ENCODE measurements at places on chromosomes 13 and 19.

DNA sequence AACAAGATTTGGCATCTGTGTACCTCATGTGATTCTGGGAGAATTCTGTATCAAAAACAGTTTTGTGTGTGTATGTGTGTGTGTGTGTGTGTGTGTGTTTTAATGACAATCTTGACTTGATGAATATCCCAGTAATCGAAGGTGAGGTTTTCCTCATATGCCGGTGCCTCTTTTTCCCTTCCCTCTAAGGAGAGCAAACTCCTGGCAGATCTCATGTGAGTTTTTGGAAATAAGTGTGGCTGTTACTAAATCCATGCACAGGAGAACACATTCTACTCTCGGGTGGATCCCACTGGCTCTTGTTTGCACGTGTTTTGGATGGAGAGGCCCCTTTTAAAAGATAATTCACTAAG, 29.0 kb upstream of the CEBPG start:
- DNase-seq = no peak

- DNase-seq = no peak
Measured at GRCh38 chr19:3716147-3716668, 8.0 kb downstream of the TJP3 start.

- no peak for DNase-seq
Measured at GRCh38 chr19:3119693-3120380, 16.0 kb upstream of the GNA15 start.

DNA sequence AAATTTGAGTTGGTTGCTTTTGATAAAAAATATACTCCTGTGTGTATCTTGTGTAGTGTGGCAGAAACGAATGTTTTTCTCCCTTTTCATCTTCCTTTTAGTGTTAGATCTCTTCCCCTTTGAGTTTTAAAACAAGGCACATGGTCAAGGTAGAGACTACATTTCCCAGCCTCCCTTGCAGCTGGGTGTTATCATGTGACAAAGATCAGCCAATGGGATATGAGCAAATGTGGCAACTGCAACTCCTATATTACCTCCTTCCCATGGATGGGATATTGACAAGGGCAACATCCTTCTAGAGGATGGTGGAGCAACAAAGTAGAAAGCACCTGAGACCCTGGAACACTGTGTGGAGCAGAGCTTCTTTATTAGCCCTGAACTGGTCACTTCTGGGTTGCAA, 42.4 kb downstream of the ADGRE3 start:
- DNase-seq = peak; percentile 2

DNA sequence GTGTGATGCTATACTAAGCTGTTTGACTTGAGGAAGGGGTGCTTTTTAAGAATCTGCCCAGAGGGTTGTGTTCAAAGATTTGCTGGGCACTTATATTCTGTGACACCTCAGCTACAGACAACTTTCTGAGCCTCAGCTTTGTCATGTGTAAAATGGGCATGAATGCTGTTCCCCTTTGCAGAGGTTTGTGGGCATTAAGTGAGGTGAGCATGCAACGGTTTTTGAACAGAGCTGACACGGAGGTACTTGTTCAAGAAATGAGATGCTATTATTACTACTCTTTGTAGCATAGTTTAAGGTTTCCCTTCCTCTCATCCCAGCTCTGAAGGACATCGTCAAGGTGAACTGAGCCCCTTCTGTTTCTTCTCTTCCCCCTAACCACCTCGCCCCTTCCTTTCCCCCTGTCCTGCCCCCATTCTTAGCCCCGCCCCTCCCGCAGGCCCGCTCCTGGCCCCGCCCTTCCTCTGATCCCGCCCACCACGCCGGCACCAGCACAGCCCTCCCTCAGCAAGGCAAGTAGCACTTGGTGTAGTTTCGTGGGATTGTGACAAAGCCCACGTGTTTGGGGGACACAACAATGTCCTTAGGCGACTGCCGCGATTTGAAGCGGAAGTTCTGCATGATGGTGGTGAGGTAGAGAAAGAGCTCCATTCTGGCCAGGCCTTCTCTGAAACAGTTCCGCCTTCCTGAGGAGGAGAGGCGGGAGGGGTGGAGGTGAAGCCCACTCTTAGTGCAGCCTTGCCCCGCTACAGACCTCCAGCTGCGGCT, 26.1 kb upstream of the CYP2A7 start:
- DNase-seq = no peak

DNA sequence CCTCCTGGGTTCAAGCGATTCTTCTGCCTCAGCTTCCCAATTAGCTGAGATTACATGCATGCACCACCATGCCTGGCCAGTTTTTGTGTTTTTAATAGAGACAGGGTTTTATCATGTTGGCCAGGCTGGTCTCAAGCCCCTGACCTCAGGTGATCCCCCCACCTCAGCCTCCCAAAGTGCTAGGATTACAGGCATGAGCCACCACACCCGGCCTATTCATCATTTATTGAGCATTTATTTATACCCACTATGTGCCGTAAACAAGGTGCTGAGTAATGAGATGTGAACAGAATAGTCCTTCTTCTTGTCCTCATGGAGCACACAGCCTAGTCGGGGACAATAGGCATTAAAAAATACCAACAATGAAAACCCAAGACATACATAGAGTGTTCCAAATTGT, 25.6 kb downstream of the ACTN4 start:
- DNase-seq = no peak

DNA sequence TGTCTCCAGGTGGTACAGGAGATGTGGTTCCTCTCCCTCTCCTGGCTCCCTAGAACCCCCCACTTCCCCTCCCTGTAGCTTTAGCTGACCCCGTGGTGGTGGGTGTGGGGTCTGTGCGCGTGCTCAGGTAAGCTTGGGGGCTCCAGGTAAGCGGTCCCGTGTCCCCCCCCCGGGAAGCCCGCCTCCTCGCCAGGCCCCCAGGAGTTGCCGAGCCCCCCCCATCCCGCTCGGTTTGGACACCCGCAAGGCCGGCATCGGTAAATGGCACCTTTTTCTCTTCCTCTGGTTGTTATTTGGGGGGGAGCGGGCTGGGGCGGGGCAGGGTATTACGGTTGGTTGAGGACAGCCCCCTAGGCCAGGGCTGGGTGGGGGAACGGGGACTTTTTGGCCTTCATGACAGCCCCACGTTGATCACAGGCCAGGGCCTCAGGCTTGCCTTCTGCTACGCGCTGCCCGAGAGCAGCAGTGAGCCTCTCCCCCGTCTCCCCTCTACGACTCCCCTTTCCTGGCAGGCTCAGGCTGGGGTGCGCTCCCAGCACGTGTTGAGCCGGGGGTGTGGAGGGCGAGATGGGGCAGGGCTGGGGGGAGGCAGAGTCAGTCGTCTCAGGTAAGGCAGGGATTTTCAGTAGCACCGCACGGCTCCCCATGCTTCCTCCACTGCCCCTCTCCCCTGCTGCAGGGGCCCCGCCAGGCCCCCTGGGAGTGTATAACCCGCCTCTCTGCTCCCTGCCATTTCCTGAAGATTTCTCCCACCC, 10.7 kb upstream of the LIN7B start:
- no peak for DNase-seq

GRCh38 chr19:51783372-51783771, 11.6 kb upstream of the FPR3 start:
- no peak for DNase-seq

DNA sequence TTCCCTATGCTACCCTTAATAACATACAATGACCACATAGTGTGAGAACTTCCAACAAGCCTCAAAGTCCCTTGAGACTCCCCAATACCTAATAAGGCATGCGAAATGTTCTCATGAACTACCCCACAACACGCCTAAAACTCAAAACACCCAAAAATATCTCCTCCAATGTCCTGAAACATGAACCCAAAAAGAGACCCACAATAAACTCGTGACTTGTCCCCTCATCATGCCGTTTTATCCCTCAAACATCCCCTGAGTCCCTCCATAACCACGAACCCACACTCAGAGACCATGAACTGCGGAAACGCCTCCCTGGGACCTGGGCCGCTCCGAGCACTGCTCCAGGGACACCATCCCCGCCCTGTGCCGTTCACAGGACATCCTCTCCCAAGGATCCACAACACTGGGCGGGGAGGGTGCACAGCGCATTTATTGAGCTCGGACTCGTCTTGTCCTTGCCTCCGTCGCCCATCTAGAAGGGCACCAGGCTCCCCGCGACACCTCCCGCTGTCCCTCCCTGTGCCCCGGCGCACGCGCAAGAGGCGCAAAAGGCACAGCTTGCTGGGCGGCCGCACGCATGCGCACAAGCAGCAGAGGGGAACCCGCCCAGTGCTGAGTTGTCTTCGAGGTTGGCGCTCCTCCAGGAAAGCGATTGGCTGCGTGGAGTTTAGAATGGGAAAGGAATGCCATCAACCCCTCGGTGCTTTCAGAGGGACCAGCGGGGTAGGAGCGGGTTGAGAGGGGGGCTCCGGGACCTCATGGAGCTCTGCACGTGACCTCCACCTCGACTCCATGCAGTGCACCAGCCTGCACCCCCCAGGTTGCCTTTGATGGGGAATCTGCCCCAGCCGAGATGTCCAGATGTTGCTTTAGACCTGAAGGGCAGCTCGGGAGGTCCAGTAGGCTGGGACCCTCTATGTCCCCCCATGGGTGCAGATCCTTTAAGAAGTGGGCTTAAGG, 8.8 kb downstream of the FXYD3 start:
- DNase-seq = peak; percentile 72

DNA sequence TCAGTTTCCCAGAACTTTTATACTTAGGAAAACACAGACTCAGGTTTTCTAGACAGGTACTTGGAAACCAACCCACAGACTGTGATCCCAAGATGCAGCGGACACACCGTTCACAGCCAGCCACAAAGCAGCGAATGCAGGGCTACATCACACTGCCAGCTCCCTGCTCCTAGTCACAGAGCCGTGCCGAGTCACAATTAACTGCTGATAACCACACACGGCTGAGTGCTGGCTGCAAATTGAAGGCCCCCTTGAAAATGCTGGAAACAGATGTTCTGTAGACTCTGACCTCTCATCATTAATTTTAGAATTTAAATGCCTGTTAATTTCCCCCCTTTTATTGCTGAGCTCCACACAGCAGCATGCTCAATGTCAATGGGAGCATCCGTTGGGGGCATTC, 78.6 kb upstream of the SIAH3 start:
- DNase-seq = no peak

- no peak for DNase-seq
Measured at GRCh38 chr19:7637374-7638256, 705 bp downstream of the STXBP2 start.

DNA sequence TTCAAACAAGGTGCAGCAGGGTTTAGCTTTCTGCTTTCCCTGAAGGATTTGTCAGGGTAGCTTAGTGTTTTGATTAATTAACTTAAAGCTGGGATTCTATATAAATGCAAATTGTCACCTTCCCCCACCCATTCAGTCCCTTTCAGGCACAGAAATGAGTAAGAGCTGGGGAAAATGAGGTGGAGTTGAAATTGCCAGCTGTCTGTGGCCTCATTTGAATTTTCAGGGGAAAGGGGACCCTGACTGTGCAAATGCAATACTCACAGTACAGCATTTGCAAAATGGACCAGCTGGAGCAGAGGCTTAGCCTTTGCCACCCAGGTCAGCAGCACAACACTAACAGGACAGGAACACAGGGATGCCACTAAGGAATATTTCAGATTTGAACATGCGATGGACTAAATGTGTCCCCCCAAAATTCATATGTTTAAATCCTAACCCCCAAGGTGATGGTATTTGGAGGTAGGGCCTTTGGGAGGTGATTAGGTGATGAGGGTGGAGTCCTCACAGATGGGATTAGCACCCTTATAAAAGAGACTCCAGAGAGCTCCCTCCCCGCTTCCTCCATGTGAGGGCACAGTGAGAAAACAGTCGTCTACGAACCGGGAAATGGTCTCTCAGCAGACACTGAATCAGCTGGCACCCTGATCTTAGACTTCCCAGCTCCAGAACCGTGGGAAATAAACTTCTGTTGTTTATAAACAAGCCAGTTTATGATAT, 59.5 kb upstream of the CYSLTR2 start:
- DNase-seq = peak; percentile 41

- DNase-seq = no peak
Measured at GRCh38 chr19:18415178-18415867, 3.9 kb upstream of the SSBP4 start.

- no peak for DNase-seq
Measured at GRCh38 chr13:87837946-87838345, 166.8 kb downstream of the SLITRK5 start.

- no peak for DNase-seq
Measured at GRCh38 chr13:113630296-113630695, 27.7 kb downstream of the ATP4B start.

GRCh38 chr13:102774591-102775520, 1.3 kb upstream of the TEX30 start:
- DNase-seq = no peak

GRCh38 chr13:73938372-73939070, 195.7 kb downstream of the KLF12 start:
- DNase-seq = no peak

DNA sequence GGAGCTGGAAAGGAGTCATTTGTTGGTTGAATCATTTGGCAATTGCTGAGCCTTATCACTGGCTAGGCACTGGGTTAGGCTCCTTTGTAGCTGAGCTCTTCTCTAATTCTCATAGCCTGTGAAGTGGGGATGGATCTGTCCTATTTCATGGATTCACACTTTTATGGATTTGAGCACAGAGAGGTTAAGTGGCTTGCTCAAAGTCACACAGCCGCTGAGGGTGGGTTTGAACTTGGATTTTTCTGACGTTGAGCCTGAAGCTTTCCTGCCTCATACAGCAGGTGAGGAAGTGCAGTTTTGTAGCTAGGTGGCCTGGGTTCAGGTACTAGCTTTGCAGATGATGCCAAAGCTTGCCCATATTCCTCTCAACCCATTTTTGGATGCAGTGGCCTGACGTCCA, 19.4 kb downstream of the CYP4F22 start:
- DNase-seq = no peak

GRCh38 chr19:19334063-19334988, 13.7 kb downstream of the MAU2 start:
- no peak for DNase-seq

DNA sequence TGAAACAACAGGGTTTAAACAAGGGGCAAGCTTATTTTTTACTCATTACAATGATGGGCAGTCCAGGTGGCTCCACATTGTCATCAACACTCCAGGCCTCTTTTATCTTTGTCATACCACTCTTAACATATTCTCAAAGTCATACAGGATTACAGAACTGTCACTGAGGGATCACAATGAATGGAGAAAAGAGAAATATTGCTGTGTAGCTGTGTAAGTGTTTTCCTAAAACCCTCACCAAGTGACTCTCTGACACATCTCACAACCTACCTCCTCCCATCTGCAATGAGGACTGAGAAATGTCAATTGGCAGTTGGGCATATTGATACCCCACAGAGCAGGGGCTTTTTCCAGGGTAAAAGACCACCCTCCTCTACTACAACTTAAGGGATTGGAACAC, 562.1 kb downstream of the TBC1D4 start:
- no peak for DNase-seq

GRCh38 chr13:100212904-100213553, 124.1 kb downstream of the PCCA start:
- DNase-seq = no peak

GRCh38 chr13:79468819-79469218, 12.1 kb upstream of the NDFIP2 start:
- no peak for DNase-seq

GRCh38 chr19:1362387-1363257, 21.1 kb upstream of the NDUFS7 start:
- DNase-seq = no peak

GRCh38 chr19:3955688-3956087, 15.2 kb downstream of the DAPK3 start:
- no peak for DNase-seq

Data from NCI-H526 treated with DMSO at 0.1 percent for 48 hours (cell line).